ENCODE measurements at places on chromosomes 3 and 15.

- peak; percentile 4 for DNase-seq
Measured at GRCh38 chr3:175153595-175153994, 294.5 kb downstream of the NAALADL2 start.

DNA sequence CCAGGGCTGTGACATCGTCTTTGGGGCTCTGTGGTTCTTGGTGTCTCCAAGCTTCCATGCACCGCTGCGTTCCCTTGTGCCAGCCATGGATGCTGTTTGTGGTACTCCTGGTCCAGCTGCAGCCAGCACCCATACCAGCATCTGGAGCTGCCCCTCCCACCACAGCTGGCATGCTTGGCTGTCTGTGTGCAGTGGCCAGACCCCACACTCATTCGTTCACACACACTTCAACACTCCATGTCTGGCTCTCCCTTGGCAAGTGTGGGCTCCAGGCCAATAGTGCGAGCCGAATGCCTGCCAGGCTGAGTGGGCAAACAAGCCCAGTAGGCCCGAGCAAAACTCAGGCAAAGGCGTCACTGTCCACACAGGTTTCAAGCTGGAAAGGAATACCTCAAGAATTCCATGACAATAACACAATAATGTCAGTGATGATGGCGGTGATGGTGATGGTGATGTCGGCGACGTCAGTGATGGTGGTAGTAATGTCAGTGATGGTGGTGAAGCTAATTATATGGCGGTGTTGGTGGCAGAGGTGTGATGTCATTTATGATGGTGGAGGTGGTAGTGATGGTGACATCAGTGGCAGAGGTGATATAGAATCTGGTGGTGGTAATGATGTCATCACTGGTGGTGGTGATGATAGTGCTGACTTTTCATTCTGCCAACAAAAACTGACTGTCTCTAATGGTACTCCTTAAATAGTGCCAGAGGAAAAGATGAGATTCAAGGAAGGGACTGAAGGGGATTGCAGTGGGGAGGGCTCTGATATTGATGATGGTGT, 19.3 kb downstream of the TBC1D21 start:
- DNase-seq: no peak

DNA sequence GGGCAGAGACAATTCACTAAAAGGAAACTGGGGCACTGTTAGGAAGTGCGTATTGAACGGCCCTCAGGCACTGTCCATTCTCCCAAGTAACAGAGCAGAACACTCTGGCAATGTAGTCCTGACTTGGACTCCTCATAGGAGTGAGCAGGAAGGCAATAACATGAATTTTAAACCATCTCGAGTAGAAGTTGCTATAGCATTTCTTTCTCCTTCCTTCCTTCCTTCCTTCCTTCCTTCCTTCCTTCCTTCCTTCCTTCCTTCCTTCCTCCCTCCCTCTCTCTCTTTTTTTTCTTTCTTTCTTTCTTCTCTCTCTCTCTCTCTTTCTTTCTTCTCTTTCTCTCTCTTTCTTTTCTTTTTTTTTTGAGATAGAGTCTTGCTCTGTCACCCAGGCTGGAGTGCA, 46.4 kb upstream of the TRA2B start:
- no peak for DNase-seq

- no peak for DNase-seq
Measured at GRCh38 chr3:195616681-195617080, 32.9 kb upstream of the APOD start.

All from GM23338 (cell line).